ENCODE measurements at places on chromosomes 6 and 20. TPM values are rescaled to one million over a fixed set of nuclear protein-coding genes. Genes with fewer than 3 reads are reported as not detected.

RAET1G gene
- total RNA-seq: not detected

C20orf202 gene
- 0.18 TPM for total RNA-seq

CCND3 gene
- total RNA-seq: 24.4 TPM

AARS2 gene
- 32.1 TPM for total RNA-seq

LTA gene
- 0.26 TPM for total RNA-seq

IP6K3 gene
- total RNA-seq: 0.89 TPM

CRYBG1 gene
- 0.07 TPM for total RNA-seq

MROH8 gene
- 7.6 TPM for total RNA-seq

SYTL3 gene
- 0.28 TPM for total RNA-seq

NMBR gene
- not detected for total RNA-seq

LGSN gene
- total RNA-seq: not detected

EMILIN3 gene
- 7.5 TPM for total RNA-seq

TP53TG5 gene
- not detected for total RNA-seq

CALHM6 gene
- 4.6 TPM for total RNA-seq

NECAB3 gene
- 56.0 TPM for total RNA-seq

MAP7 gene
- 1.4 TPM for total RNA-seq

GSTA4 gene
- 70.7 TPM for total RNA-seq

ANKRD60 gene
- not detected for total RNA-seq

HCRTR2 gene
- not detected for total RNA-seq

TRIM40 gene
- not detected for total RNA-seq

RBM24 gene
- 4.0 TPM for total RNA-seq

GLP1R gene
- 0.89 TPM for total RNA-seq

ZSWIM3 gene
- total RNA-seq: 4.8 TPM

SYCP2 gene
- 2.3 TPM for total RNA-seq

Measured in neural crest cell (in vitro differentiated cells).